ENCODE measurements at places on chromosomes 6 and 20.

- no peak for DNase-seq
Measured at GRCh38 chr6:167588181-167588919, 238.4 kb upstream of the AFDN start.

DNA sequence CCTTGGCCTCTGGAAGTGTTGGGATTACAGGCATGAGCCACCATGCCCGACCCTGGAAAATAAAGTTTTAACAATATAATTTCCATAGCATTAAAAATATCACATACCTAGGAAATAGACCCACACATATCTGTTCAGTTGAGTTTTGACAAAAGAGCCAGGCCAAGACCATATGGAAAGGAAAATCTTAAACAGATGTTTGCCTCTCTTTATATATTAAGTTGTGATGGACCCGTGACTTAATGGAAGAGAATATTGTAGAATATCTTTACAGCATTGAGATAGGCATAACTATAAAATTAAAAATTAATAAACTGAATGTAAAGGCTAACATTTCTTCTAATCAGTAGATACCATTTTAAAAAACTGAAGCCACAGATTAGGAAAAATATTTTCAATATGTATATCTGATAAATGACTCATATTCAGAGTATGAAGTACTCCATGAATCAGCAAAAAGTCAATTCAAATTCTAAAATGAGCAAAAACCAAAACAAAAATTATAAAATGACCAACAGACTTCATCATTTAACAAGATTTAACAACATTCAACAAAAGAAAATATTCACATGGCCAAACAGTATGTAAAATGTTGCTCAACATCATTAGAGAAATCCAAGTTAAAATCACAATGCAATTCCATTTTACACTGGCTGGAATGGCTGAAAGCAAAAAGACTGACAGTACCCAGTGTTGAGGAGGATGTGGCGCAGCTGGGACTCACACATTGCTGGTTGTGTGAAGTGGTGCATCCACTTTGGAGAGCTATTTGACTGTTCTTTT lies 43.3 kb downstream of the GTF2H5 start:
- DNase-seq: no peak

GRCh38 chr6:82436740-82437139 lies 73.1 kb downstream of the TPBG start:
- DNase-seq: no peak

DNA sequence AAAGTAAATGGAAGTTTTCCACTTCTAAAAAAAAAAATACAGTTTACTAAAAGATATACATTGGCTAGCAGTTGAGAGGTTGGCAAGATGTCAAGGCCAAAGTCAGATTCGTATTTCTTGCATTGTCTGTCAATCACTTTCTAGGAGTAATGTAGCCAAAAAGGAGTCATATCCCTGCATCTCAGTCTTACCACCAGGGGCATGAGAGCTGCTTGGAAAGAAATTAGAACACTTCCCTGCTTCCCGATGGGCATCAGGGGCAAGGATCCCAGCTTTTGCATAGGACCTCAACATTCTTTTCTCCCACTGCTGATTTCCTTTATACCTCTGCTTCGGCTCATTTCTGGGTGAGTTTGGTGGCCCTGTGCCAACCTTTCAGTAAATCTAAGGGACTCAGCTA lies 581.0 kb upstream of the MAP3K7 start:
- no peak for DNase-seq

DNA sequence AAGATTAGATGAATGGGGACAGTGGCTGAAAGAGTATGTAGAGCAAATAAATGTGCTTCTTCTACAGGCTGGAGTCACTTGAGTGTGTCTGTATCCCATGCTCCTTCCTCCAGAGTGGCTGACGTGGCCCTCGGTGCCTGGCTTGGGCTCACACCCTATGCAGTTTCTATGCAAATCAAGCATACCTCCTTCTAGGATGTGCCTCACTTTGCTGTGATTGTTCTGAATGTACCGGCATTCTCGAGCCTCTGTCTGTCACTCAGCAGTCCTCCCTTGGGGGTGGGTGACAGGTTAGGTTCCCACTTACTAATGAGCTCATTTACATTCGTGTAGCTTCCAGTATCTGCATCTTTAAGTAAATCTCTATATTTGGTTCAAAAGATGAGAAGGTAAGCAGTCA lies 55.1 kb upstream of the HDDC2 start:
- DNase-seq: no peak

DNA sequence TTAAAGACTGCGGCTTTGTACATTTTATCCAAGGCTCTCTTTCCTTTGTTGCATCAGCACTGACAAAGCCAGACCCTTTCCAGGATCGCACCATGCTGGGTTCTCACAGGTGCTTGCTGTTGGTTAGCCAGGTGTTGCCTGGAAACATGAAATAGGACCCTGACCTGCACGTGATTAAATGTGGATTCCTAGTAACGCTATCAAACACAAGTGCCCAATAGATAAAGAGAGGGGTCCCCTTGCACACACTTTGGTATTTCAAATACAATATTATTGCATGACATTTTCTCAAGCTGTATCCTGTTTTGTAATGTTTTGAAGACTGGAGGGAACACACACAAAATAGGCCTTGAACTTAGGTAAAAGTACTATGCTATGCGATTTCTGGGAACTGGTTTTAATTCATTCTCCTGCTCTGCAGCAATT lies 73.3 kb downstream of the AKAP12 start:
- no peak for DNase-seq

DNA sequence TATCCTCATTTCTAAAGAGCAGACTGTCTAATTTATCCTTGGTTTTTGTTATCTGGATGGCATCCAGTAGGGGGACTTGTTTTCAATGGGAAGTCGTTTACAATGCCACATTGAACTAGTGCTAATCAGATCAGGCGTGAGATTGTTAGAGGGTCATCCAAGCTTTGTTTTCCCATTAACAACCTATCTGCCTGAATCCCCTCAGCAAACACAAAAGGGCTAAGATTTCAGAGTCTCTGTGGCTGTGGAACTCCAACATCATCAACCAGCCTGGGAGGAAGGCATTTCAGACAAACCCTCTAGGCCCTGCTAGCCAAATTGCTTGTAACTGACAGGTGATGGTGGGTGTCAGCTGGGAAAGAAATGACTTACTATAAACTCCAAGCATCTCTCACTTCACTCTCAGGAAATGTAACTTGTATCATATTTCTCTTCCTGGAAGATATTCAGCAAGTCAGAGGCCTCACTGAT lies 47.7 kb downstream of the COL19A1 start:
- no peak for DNase-seq

DNA sequence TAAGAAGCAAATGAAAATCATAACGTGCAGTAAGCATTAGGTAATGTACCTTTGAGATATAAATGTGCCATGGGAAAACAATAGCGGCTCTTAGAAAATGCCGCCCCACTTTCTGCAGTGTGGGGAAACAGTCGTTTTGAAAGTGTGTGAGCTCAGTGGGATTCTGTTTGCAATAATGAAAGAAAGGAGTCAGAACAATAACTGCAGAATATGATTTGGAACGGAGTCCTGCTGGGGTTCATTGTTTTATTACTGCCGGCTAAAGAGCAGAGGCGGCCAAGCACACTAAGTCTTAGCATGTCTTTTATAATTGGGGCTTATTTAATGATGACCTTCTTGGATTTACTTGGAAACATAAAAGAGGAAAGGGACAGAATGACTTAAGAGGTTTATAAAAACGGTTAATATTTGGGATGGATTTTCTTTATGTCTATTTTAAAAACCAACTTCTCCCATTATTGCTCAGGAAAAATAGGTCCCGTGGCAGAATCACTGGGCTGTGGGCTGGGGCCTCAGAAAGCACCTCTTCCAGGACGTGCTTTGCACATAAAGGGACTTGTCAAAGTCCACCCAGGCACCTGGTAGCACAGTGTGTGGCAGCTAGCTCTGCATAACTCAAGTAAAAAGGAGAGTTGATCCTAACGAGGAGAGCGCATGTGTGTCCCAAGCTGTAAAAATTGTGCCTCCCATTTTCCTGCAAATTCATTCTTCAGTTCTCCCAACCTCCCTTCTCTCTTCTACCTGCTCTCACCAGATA lies 44.0 kb upstream of the SLC22A16 start:
- DNase-seq: no peak

DNA sequence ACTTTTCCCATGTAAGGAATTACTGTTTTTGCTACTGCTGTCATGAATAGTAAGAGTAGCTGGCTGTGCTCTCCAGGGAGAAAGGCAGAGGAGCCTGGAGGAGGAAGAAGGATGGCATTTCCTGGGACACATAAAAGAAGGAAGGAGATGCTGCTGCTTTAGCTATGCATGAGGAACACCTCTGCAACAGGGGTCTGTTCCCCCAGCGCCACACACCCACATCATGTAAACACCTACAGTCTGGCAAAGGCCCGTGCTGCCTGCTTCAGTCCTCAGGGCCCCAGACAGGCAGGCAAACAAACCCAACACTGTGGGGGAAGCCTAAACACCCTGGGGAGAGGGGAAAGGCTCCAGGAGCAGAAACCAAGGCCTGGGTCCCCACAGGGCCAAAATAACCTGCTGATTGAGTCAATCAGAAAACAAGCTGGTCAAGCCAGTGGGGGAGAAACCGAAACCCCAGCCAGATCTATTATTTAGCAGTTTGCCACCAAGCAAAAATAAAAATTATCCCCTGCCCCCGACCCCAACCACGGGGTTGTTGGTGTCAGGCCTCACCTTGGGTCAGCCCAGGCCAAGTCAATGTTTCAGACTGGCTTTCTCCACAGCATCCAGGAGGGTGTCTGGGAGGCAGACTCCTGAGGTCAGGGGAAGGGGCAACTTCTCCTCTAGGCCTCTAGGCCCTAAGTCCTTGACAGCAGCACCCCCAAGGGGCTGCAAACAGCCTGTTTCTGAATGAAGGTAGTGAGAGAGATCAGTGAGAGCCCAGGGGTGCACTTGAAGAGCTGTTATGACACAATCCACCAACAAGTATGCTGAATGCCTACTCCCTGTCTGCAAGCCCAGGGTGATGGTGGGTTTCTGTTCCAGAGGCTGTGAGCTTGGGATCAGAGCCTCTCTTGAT lies 34.6 kb upstream of the SCUBE3 start:
- no peak for DNase-seq

GRCh38 chr20:57281900-57282299 lies 15.5 kb upstream of the BMP7 start:
- no peak for DNase-seq

DNA sequence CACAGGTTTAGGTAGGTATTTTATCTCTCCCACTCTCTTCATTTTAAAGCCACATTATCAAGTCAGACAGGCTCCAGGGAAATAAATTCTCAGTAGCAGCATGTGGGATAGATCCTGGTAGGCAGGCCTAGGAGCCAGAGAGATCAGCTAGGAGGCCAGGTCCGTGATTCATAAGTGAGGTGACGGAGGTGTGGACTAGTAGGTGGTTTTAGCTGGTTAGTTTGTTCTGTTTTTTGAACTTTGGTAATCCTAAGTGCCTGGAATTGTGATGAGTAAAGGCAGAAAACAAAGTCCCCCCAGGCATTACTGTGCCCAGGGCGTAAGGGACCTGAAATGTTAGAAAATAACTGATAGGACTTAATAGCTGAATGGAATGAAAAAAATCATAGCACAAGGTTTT lies 53.6 kb upstream of the E2F3 start:
- no peak for DNase-seq

DNA sequence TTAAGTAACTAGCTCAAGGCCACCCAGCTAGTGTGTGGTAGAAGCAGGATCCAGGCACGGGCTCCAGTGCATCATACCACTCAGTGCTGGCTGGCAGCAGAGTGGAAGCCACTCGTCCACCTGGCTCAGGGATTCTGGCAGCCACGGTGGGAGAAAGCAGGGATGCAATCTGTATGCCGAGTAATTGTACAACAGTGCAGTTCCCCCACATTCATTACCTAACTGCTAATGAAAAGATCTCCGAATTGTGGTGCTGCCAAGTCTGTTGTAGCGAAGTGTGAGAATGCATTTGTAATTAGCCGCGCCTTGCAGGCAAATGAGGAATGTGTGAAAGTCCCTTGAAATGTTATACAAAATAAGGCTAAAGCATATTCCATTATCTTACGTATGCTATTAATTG lies 29.0 kb downstream of the KCNG1 start:
- DNase-seq: no peak

DNA sequence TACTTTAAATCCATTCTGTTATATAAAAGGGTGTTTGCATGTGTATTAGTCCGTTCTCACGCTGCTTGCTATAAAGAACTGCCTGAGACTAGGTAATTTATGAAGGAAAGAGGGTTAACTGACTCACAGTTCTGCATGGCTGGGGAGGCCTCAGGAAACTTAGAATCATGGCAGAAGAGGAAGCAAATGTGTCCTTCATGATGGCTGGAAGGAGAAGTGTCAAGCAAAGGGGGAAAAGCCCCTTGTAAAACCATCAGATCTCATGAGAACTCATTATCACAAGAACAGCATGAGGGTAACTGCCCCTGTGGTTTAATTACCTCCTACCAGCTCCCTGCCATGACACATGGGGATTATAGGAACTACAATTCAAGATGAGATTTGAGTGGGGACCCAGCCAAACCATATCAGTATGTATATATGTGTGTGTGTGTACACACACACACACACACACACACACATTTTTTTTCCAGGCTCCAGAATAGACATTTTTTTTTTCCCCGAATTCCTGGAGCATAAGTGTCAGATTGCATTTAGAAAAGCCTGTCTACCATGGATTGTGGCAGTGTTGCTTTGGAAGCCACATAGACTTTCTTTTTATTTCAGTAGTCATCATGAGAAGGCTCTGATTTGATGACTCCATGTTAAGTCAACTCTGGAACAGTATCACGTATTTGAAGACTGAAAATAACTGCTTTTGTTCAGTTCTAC lies 31.5 kb downstream of the KDM1B start:
- no peak for DNase-seq

- DNase-seq: no peak
Measured at GRCh38 chr6:39224011-39224410, 5.3 kb downstream of the KCNK5 start.

DNA sequence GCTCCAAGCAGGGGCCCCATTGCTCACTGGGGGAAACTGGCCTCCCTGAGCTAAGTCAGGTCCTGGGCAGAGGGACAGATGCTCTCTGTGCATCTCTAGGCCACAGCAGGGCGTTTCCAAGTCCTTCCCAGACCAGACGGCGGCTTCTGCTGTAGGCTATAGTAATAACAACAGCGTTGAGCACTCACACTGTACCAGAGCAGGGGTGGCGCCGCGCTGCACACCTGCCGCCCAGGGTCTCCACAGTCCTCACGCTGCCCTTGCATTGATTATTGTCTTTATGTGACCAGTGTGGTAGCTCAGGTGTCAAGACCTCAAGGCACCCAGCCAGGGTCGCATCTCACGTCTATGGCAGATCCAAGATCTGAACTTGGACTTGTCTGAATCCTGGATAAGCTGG lies 14.9 kb upstream of the CCN5 start:
- no peak for DNase-seq

GRCh38 chr6:43976706-43977403 lies 150.4 kb downstream of the MRPL14 start:
- DNase-seq: no peak

GRCh38 chr6:36039112-36039511 lies 11.5 kb downstream of the MAPK14 start:
- DNase-seq: no peak

GRCh38 chr20:37651932-37652331 lies 41.9 kb upstream of the CTNNBL1 start:
- DNase-seq: peak; percentile 29

GRCh38 chr20:32024683-32025295 lies 14.6 kb downstream of the CCM2L start:
- DNase-seq: no peak

GRCh38 chr20:56423211-56423610 lies 11.2 kb downstream of the CASS4 start:
- DNase-seq: no peak

- no peak for DNase-seq
Measured at GRCh38 chr6:147108259-147108910, 95.8 kb upstream of the STXBP5 start.
